ENCODE measurements at places on chromosomes 2 and 18.

DNA sequence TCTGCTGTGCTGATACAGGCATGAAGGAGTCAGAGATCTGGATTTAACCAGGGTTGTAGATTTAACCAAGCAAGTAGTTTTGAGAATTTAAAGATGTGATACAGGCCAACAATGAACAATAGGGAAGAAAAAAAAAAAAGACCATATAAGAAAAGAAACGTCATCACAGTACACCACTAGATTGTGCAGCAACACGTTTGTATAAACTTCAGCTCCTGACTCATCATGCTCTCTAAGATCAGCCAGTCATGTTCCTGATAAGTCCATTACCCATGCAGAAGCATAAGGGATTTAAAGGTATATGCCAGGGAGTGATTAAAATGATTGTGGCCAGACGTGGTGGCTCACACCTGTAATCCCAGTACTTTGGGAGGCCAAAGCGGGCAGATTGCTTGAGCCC lies 22.3 kb upstream of the ERICH2 start:
- DNase-seq, result no peak

GRCh38 chr18:57942493-57942892 lies 101.5 kb upstream of the NEDD4L start:
- DNase-seq, result no peak

DNA sequence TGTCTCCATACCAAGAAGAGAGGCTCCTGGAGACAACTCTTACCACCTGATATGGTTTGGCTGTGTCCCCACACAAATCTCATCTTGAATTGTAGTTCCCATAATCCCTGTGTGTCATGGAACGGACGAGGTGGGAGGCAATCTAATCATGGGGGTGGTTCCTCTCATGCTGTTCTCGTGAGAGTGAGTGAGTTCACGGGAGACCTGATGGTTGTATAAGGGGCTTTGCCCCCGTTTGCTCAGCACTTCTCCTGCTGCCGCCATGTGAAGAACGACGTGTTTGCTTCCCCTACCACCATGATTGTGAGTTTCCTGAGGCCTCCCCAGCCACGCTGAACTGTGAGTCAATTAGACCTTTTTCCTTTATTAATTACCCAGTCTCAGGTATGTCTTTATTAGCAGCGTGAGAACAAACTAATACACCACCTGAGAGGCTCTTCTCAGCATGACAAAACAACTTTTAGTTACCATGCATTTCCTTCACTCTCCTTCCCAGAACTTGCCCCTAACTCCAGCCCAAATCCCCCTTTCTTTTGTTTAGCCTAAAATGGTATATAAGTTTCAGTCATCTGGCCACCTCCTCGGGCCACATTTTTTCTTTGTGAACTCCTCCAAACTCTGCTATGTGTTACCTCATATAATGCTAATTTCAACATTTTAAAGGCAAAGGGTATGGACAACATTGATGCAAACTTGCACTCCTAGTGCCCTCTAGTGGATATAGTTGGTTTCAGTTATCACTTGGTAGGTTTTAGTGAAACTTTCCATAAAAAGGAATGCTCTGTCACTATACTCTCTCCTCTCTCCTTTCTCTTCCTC lies 58.6 kb upstream of the SLC25A52 start:
- DNase-seq, result no peak

DNA sequence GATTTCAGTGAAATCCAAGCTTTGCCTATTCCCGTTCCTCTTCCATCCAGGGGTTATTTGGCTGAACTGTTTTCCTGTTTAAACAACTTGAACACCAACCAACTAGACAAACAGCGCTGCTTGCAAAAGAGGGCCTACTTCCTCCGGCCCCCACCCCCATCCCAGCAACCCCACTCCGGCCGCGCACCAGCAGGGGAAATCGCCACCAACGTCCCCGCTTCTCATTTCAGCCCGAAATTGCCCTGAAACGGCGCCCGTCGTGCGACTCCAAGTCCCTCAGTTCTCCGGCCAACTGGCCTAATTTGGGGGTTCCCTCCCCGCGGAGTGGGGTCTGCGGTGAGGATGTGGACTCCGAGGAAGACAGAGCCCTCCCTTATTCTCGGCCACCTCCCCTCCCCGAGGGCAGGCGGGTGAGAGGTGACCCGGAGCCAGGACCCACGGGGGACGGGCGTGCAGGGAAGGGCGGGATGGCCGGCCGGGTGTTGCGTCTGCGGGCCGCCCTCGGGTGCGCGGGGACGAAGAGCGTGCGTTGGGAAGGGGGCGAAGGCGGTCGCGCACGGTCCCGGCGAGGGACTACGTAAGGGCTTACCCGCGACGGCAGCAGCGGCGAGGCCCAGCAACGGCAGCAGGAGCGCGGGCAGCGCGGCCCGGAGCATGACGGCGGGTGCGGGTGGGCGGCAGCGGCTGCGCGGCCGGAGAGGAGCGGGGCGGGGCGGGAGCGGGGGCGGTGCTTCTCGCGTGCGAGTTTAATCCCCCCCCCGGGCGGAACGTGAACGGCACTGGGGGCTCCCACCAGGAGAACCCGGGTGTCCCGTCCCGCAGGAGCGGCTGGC lies at the start of gene CD302:
Gene CD302 (minus strand): TSS at position 666 of the 833 bp plus-strand sequence. CDS start 10 bp downstream, at position 656.
- DNase-seq, result peak; percentile 8

DNA sequence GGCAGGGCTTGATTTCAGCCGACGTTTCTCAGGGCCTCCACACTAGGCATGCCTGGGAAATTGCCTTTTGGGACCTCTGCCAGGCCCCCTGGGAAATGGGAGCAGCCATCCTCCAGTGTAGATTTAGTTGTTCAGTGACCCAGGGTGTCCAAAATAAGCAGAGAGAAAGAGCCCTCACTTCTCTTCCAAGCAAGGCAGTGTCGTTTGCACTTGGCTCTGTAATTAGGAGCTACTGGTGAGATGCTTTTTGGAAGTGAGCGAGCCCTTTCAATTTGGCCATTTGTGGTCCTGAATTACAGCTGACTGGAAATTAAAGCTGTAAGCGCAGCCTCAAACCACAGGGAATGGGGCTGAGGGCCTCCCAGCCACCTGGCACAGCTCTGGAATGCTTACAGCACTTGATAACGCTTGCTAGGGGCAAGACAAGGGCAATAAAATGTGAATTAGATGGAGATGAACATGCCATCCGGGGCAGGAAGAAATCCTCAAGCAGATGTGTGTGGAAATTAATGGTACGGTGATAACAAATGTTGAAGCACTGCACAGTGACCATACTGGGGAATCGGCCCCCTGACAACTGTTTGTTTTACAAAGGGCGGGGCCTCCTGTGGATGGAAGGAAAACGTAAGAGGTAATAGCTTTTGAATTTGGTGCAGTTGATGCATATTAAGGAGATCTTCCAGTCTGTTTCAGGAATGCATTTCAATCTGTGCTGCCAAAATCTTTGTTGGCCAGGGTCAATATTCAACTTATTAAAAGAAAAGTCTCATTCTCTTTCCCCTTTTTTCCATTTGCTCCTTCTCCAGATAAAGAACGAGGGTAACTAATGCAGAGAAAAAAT lies 173.1 kb downstream of the UXS1 start:
- DNase-seq, result no peak

- no peak for DNase-seq
Observed at GRCh38 chr2:236841389-236841788, 244.3 kb upstream of the COPS8 start.

- no peak for DNase-seq
Observed at GRCh38 chr2:120391911-120392665, 46.2 kb downstream of the INHBB start.

- no peak for DNase-seq
Observed at GRCh38 chr2:219406861-219407230, 11.3 kb upstream of the DES start.
